ENCODE measurements at places on chromosomes 6 and 20.

DNA sequence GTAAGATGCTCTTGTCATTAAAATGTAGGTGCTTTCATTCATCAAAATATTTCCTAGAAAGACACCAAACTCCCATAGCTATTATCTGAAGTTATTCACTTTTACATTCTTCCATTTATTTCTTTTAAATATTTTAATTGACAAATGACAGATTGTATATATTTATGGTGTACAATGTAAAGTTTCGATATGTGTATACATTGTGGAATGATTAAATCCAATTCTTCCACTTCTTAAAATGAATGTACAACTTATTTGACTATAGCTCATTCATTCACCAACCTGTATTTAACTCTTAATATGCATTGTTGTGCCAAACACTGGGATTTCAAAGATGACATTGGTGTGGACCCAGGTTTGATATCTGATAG is 41.0 kb downstream of the CCN2 start:
- no peak for DNase-seq

GRCh38 chr6:102402635-102403329 is 1009.3 kb downstream of the GRIK2 start:
- DNase-seq = no peak

DNA sequence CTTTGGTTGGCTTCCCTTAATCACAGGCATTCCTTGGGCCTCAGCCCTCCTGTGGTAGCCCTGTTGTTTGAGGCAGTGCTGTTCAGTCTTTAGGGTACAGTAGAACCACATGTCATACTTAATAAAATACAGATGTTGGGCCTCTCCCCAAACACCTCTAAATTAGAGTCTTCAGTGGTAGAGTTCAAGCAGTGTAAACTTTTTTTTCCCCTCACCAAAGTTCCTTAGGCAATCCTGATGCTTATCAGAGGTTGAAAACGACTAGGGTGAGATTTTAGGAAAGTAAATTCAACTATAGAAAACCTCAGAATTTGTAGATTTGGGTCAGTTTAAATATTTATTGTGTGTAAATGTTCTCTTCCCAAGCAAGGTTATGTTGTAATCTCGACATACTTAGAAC is 44.6 kb downstream of the BLTP3A start:
- DNase-seq = no peak

GRCh38 chr6:6583836-6584235 is 4.7 kb upstream of the LY86 start:
- peak; percentile 28 for DNase-seq

- DNase-seq = no peak
Observed at GRCh38 chr6:78192057-78192456, 539.2 kb downstream of the MEI4 start.

GRCh38 chr20:24098886-24099285 is 110.3 kb upstream of the GGTLC1 start:
- no peak for DNase-seq

DNA sequence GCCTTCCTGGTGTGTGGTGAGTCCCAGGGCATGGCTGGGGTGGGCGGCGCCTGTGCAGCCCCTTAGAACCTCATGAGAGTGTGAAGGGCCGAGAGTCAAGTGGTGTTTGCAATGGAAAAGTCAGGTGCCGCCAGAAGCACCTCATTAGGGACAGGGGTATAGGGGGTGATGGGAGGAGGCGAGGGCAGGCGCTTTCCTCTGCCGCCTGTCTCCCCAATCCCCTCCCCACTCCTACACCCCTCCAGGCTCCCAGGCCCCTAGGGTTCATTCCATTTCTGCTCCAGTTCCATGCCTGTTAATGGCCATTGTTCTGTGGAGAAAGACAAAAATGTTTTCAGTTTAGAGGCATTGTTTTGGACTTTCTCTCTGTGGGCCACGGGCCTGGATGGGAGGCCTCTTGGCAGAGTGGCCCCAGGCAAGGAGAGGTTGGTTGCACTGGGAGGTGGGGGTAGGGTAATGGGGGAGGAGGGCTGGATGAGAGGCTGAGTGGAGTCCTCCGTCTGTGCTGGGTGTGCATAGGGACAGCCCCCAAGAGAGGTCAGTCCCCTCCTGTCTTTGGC is 21.4 kb upstream of the SCUBE3 start:
- DNase-seq = no peak

DNA sequence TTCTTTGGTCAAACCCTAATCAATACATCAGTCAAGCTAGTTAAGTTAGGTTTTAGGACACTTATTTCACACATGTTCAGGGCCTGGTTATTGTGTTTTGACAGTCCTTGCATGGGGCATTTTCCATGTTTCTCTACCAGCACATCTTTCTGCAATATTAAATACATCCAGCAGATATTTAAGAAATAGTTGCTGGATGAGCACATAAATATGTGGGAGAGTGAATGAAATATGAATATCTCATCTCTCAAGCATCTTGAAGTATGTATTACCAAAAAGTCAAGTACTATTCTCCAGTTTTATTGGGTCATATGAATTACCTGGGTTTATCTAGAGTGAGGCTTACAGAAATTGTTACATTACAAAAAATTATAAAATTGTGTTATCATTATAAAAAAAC is 621.9 kb upstream of the GJE1 start:
- DNase-seq = no peak

GRCh38 chr6:163094881-163095280 is 319.6 kb upstream of the QKI start:
- no peak for DNase-seq

GRCh38 chr20:48662711-48663110 is 165.1 kb downstream of the PREX1 start:
- no peak for DNase-seq

DNA sequence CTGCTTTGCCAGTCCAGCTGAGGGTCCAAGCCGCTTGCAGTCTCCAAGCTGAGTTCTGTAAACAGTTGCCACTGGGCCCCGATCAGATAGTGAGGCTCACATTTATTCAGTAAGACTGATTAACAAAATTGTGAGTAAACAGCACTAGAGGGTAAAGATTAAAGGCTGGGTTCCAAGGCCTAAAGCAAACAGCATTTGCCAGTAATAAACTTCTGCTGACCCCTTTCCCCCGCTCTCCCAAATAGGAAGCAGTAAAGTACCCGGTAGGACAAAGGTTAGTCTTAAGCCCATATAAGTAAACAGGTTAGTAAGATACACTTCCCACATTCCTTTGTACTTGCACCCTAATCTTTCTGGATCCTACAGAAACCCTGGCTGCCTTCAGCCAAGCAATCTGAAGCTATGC is 181.8 kb downstream of the MEI4 start:
- no peak for DNase-seq

DNA sequence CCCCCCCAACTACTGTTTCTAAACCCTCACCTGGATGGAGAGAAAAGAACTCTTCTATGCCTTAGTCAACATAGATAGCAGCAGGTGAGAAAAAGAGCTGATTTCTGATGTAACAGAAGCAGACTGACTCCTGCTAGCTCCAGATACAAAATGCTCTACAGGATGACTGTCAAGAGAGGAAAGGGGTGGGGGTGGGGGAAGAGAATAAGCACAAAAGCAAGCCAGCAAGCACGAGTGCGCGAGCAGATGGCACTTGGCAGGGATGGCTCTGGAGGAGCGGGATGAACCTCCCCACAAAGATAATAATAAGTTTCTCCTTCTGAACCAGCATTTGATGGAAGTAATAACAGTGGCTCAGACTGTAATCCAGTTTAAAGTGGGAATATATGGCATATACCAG is 45.6 kb upstream of the SPDEF start:
- no peak for DNase-seq

GRCh38 chr6:143370812-143371370 is 79.6 kb downstream of the ADAT2 start:
- DNase-seq = peak; percentile 26

DNA sequence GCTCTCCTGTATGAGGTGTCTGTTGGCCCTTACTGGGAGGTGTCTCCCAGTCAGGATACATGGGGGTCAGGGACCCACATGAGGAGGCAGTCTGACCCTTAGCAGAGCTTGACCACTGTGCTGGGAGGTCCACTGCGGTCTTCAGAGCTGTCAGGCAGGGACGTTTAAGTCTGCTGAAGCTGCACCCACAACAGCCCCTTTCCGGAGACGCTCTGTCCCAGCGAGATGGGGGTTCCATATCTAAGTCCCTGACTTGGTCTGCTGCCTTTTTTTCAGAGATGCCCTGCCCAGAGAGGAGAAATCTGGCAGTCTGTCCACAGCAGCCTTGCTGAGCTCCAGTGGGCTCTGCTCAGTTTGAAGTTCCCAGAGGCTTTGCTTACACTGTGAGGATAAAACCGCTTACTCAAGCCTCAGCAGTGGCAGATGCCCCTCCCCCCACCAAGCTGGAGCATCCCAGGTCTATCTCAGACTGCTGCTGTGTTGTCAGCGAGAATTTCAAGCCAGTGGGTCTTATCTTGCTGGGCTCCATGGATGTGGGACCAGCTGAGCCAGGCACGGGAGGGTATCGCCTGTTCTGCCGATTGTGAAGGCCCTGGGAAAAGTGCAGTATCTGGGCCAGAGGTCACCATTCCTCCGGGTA is 36.3 kb upstream of the IBTK start:
- DNase-seq = no peak

DNA sequence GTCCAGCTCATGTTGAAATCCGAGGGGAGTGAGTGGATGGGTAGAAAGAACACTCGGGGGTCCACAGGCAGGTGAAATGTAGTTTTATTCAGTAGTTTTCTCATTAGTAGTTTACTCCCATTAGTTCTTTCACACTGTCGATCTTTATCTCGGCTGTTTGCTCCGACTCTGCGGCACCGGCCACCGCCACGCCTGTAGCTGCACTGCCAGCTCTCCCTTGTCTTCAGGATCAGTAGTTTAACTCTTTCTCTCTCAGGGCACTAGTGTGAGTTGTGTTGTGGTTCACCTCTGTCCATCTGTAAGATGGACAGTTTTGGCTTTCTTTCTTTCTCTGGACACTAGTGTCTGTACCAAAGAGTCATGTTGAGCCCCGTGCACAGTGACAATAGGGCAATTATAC is 195.7 kb downstream of the LMBRD1 start:
- no peak for DNase-seq

DNA sequence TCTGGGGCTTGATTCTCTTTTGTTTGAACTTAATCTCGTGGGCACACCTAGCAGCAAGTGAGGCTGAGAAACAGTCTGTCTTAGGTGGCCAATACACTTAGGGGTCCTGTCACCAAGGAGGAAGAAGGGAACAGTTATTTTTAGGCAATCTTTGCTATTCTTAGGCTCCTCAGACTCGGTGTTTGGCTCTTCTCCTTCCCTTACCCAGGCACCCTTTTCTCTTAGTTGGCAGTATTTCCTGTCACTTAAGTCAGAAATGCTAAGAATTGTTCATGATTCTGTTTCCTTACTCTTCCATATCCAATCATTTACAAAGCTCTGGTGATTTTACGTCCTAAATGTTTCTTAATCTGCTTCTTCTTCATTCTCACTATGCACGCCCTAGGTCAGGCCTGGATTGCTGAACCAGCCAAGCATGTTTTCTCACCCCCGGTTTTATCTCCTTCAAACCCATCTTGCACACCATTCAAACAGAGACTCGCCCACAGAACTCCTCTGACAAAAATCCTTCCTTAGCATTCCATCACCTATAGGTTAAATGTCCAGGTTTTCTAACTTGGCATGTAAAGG is 45.2 kb upstream of the TMEM217 start:
- DNase-seq = no peak

DNA sequence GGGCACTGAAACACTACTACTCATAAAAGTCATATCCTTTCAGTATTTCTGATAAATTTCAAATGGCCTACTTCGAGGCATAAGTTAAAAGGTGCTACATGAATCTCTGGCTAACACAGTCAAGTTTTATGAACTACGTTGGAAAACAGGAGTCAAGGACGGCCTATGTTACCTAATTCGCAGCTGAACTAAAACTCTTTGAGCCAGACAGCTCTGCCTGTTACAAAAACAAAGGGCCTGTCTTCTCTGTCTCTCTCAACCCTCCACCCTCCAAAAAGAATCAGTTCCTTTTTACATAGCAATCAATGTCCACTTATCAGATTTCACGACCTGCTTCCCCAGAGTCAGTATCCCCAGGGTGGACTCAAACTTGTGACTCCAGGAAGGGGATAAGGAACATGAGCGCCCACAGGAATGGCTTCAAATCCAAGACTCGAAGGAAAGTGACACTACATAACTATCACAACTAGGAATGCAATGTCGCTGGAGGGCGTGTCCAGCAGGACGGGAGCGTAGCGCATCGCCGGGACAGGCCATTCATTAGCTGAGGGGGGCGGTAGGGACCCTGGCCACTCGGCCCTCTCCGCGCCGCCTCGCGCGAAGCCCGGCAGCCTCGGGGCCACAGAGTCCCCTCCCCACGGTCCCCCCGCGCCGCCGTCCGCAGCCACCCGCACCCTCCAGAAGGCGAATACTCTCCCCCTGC is 591 bp downstream of the IBTK start:
- DNase-seq = peak; percentile 77

DNA sequence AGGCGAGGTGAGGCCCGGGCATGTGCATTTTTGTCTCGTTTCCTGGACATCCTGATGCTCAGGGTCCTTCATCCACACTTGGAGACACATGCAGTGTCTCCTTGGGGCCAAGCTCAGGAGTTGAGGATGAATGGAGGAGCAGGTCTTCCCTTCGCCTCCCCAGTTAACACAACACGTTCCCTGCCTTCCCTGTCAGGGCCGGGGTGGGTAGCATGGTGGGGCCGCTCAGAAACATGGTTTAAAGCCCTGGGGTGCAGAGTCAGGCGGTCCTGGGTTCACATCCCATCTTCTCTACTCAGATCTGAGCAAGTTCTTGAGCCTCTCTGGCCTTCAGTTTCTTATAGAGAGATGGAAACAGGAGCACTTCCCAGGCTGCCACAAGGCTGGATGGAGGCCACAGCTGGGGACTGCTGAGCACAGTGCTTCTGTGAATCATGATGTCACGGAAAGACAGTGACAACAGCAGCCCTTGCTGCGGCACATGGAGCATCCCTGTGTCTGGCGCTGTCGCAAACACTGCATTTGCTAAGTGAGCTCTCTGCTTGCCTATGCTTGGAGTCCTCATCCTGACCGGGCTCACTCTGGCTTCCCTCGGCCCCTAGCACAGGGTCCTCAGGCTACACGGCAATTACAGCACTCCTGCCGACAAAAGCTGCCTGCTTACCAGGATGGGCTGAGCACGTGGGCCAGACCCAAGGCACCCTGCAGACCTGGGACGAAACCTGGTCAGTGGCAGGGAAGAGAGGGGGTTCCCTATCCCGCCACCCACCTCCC is 45.6 kb upstream of the STX16 start:
- no peak for DNase-seq

DNA sequence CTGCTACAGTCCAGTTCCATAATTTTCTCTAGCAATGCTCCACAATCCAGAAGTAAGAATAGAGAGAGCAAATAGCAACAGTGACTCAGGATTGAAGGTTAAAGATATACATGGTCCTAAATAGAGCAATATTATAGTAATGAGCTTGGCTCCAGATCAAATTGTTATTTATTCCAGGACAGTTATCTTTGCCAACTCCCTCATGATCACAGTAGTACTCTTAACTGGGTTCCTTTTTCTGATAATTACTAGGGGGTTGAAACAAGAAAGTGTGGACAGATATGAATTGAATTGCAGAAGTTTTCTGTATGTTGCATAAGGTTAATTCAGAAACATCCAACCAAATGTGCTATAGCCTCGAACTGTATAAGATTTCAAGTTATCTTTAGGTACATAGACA is 11.9 kb downstream of the FAM184A start:
- DNase-seq = no peak

Measured in suppressor macrophage (primary cell).